ENCODE measurements at places on chromosomes 6 and 20. TPM values are rescaled to one million over a fixed set of nuclear protein-coding genes. Genes with fewer than 3 reads are reported as not detected.

The OR2J3 gene
- total RNA-seq = not detected

The BMP6 gene
- total RNA-seq = 38.6 TPM

The SIRPB2 gene
- not detected for total RNA-seq

The EYS gene
- total RNA-seq = under 0.01 TPM

The BCLAF1 gene
- 78.7 TPM for total RNA-seq

The TMEM200A gene
- 134 TPM for total RNA-seq

The POM121L2 gene
- total RNA-seq = not detected

The FARS2 gene
- total RNA-seq = 22.9 TPM

The TRIM26 gene
- 22.1 TPM for total RNA-seq

The PTCHD4 gene
- total RNA-seq = 4.4 TPM

The CD83 gene
- 1.6 TPM for total RNA-seq

The HTR1E gene
- total RNA-seq = not detected

The SIRPB1 gene
- total RNA-seq = not detected

The CST5 gene
- total RNA-seq = not detected

The C20orf202 gene
- 0.07 TPM for total RNA-seq

The TBX18 gene
- 45.0 TPM for total RNA-seq

The PTPRK gene
- total RNA-seq = 59.6 TPM

The SNTA1 gene
- total RNA-seq = 31.1 TPM

Data from smooth muscle cell of the pulmonary artery (primary cell).